Thyroid gland (tissue), 4 donors: ENCODE measurements at places on chromosomes 1 and 21. TPM values are rescaled to one million over a fixed set of nuclear protein-coding genes. Genes with fewer than 3 reads are reported as not detected.
A peak's percentile ranks its signal among the peaks of the same experiment; 100 is the strongest.

ESPN gene
- not detected for total RNA-seq

EPHB2 gene
- 22.9 TPM for total RNA-seq

ACTL8 gene
- total RNA-seq, result not detected

PADI2 gene
- 0.42 TPM for total RNA-seq

TARS2 gene
- 15.5 TPM for total RNA-seq

EXOSC10 gene
- 41.1 TPM for total RNA-seq

- DNase-seq, result no peak
Observed at GRCh38 chr1:111201275-111202090, 1.0 kb upstream of the DENND2D start.

DNA sequence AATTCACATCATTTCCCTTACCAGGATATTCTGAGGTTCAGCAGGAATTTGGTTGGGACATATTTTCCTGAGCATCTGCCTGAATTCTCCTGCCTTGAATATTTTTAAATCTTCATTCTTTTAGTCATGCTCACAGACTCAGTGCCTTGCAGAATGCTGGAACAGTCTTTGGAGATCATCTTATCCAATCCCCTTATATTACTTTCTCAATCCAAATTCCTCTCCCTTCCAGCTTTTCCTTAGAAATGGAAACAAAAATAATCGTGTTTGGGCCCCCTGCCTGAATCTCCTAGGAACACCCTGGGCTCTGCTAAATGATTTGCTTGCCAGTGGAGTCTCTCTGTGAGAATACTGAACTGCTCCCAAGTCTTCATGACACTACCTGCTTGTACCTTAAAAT, 38.4 kb downstream of the LHX8 start:
- DNase-seq, result no peak

- DNase-seq, result no peak
Observed at GRCh38 chr1:211708006-211708405, 32.6 kb upstream of the NEK2 start.

DNA sequence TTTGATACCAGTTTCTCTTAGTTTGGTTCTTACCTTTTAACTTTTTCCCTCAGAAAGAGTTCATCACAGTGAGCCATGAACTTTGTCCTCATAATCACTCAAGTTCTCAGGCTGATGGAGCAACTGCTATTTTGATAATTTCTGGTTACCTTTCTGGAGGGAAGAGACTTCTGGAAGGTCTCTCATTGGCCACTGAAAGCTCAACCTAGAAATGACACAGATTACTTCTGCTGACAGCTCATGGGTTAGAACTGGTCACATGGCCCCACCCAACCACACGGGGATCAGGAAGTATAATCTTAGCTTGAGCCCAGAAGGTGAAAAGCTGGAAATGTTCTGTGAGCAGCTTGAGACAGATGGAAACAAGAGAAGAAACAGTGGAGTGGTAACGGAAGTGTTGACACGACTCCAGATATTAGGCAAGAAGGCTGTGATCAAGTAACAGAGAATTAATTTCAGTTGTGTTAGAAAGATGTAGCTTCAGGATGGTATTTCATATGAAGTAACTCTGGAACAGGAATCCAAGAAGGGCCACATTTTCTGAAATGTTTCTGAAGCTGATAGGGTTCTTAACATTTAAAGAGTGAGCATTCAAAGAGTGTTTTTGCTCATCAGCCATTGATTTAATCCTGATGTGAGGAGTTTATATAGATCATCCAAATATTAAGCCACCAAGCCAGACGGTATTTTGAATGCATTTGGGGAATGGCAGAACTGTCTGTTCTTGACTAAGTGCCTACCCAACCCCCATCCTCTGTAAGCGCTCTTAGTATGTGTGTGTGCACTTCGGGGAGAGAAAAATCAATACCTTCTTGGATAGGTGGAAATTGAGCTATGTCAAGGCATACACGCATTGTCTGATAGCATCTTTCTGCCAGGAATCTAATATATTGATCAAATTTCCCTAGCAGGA, 21.9 kb upstream of the XPR1 start:
- DNase-seq, result no peak

DNA sequence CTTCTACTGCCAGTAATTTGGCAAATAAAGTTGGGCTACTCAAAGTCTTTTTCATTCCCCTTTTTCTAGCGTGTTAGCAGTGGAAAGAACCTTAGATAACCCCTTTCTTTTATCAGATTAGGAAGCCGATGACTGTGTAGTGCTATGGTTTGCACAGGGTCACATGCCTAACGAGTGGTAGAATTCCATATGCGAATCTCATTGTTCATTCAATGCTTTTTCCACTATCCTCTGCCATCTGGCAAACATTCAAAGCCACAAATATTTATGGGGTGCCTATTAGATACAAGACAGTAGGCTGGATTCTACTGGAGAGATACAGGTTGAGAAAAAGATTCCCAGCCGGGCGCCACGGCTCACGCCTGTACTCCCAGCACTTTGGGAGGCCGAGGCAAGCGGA, 14.9 kb upstream of the IER5 start:
- DNase-seq, result no peak

DNA sequence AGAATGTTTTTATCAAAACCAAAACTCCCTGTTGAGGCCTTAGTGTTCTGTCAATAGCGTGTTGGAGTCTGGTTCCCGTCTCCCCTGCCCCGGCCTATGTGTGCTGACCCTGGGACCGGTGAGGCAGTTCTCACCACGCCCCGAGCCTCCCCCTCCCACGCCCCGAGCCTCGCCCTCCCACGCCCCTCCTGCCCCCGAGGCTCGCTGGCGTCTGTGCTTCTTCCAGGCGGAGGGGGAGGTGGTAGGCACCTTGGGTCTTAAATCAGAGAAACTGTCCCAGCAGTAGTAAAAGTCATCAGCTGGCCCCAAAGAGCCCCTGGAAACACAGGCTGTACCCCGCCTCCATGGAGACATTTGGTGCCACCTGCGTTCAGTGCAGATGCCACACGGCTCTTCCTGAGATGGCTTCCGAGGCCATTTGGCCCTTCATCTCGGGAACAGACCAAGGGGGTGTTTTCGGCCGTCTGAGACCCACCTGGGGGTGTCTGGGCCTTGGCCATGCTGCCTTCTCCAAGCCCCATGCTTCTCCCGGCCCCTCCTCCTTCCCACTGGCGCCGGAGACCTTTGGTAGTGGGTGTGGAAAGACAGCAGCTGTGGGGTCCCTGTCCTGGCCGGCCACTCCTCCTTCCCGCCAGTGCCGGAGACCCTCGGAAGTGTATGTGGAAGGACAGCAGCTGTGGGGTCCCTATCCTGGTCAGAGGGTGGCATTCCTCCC, 44.7 kb downstream of the SKI start:
- DNase-seq, result no peak

DNA sequence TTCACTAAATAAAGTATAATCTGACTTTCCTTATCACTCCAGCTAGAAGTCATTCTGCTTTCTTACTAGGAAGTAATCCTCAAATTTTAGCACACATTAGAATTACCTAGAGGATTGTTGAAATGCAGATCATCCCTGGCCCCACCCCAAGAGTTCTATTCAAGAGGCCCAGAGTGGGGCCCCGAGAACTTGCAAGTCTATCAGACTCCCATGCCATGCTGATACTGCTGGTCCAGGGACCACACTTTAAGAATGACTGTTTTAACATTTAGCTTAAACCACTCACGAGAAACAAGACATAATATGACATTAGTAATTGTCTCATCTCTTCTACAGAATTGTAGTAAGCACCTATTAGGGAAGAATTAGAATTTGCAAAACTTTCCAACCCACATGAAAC, 7.7 kb upstream of the SYNJ1 start:
- no peak for DNase-seq

- no peak for DNase-seq
Observed at GRCh38 chr21:42560517-42561179, 47.0 kb downstream of the SLC37A1 start.

DNA sequence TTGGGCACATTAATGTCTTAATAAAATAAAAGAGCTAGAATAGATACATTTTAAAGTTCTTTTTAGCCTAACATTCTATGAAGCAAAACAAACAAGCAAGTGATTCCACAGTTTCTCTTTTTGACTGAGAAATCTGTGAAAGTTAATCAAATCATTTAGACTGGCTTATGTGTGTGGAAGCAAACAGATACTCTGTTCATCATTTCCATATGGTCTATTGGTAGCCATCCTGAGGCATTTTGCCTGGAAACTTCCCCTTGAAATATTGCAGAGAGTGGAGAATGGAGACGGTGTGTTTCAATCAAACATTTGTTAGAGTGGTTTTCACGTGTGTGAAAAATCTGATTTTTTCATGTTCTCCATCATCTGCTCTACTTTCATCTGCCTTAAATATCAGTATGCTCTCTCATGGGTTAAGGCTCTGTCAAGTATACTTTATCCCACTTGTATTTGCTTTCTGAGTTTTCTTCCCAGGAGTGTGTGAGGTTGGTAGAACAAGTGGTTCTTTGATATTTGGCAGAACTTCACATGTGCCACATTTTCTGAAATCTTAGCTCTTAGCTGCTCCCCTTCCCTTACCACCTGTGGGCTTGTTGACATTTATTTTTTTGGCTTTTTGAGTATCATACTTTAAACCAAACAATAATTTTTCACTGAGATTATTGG, 139.1 kb upstream of the PTGFR start:
- DNase-seq, result no peak

DNA sequence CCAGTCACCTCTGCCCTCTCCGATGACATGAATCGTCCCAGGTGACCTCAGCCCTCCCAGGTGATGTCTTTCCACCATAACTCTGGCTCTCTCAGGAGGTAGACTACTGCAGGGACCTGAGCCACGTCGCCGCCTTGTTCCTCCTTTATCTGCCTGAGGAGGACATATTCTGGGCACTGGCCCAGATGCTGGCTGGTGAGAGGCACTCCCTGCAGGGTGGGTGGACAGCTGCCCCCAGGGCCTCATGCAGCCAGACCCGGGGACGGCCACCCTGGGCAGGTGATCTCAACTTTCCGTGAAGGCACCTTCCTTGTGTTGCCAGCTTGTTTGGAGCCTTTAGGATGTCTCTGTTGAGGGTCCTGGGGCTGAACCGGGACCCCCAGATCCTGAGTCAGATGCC, 13.9 kb upstream of the ZBTB17 start:
- no peak for DNase-seq

DNA sequence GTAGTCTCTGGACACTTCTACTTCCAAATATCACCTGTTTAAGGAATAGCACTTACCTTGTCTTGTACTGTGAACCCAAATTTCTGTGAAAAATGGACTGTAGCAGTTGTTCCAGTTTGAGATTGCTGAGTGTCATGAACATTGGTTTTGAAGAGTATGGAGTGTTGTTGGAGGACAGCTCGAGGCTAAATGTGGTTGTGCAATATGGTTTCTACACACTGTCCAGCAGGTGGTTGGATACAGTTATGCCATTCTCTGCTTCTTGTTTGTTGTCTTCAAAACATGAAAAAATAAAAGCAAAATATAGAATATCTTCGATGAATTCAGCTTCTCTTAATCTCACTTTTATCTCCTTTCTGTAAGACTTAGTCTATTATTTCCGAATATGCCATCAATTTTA, 67.1 kb downstream of the DDR2 start:
- DNase-seq, result no peak

DNA sequence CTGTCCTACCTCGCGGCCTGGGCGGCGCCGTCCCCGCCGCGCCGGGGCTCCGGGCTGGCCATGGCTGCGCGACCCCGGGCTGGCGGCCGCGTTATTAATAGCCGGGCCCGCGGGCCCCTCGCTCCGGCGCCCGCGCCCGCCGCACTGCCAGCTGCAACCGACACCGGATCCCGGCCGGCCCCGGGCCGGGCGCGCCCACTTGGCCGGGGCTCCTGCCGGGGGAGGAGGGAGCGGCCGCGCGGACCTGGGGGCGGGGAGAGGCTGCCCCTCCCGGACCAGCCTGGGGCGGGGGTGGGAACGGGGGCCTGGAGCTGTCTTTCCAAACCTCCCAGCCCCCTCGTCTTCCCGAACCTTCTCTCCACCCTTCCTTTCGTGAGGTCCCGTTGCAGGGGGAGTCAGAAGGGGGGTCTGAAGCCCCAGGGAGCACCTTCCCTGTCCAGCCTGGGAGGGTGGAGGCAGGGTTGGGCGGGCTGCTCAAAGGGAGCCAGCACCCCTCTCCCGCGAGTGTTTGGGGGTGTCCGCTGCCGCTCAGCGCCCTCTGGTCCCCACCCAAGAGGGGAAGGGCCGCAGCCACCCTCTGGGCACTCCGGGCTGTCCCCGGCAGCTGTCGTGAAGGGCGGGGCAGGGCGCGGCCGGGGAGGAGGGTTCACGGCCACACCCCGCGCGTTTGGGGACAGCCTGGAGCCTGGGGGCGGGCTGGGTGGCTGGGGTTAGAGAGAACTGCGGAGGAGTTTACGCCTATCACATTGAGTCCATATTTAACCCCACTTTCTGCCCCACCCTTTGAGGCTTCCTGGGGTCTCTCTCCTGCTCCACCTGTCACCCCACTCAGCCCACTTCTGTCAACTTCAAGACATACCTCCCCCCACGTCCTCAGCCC, at the start of gene SYNC:
SYNC (minus strand) TSS at position 172 of the 880 bp plus-strand sequence; CDS start at position 62, 110 bp downstream.
- DNase-seq, result peak; percentile 50
